ENCODE measurements at places on chromosomes 5 and 9.

DNA sequence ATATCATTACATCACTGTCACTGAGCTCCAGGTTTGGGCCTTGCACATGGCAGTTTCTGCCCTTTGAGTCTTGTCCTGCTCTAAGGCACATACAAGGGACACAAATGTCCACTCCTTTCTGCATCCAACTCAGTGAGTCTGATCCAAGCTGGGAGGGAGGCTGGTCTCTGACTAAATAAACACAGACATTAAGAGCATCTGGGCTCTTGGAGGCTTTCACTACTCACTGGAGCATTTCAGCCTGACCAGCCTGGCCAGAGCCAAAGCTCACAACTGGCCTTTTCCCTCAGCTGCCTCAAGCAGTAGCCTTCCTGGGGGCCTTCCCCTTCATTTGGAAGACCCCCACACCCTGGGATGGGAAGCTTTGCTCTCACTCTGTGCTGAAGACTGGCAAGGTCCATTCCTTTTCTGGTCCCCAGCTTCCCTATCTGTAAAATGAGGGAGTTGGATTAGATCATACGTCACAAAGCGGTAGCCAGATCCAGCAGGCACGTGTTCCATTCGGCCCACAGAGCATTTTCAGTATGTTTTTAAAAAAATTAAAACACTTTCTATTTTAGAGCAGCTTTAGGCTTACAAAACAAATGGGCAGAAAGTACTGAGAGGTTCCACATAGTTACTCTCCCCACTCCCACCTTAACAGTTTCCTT lies 58.6 kb upstream of the XPA start:
- no peak for DNase-seq

DNA sequence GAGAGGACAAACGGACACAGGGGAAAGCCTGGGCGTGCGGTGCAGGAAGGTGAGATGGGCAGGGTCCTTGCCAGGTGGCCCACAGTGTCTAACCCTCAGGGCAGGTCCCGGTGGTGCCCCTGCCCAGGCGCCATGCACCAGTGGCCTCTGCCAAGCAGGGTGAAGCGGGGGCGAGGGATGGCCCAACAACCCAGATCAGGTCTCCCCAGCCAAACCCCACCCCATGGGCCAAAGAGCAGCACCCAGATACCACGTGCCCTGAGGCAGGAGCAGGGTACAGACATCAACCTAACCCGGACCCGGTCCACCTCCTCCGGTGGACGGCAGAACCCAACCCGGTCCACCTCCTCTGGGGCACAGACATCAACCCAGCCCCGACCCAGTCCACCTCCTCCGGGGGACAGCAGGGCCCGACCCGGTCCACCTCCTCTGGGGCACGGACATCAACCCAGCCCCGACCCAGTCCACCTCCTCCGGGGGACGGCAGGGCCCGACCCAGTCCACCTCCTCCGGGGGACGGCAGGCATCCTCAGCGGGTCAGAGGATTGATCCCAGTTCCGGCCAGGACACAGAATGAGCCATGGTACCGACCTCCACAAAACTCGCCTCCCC lies 12.8 kb downstream of the SLC12A7 start:
- no peak for DNase-seq

DNA sequence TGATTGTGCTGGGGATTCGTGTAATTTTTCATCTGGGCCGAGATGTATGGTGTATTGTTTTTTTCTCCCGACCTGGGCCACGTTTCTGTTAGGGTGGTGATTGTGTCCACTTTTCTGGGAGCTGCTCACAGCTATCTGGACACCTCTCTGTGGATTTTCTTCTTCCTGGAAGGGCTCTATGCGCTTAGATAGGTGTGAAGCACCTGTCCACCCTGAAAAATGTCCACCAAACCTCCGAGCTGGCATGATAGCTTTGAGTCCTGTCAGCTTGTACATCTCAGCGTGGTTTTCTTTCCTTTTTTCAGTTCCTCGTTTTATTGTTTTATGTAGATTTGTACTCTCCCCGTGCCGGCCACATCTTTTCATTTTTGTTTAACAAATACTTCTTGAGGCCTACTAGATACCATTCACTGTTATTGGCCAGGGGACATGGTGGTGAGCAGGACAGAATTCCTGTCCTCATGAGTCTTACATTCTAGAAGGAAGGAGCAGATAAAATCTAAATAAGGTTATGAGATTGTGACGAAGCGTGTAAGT lies 1.1 kb downstream of the UGCG start:
- DNase-seq = no peak

DNA sequence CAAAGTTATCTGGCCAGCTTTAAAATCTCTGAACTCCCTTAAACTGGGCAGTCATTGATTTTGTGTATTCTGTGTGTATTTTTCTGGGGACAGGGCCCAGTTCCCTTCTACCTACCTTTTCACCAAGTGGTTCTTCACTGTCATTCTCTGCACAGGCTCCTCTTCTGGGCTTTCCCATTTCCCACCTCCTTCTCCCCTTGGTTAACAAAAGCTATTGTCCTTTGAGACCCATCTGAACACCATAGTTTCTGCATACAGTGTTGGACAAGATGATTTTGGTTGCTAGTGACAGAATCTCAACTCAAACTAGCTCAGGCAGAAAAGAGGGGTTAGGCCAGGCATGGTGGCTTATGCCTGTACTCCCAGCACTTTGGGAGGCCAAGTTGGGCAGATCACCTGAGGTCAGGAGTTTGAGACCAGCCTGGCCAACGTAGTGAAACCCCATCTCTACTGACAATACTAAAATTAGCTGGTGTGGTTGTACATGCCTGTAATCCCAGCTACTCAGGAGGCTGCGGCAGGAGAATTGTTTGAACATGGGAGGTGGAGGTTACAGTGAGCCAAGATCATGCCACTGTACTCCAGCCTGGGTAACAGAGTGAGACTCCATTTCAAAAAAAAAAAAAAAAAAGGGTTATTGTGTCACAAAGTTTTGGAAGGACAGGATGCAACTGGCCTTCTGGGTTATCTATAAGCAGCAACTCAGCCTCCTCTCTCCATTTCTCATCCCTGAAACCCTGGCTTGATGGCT lies 31.0 kb upstream of the ANKRD34B start:
- no peak for DNase-seq

- no peak for DNase-seq
Observed at GRCh38 chr5:103840600-103840999, 278.0 kb upstream of the NUDT12 start.

GRCh38 chr9:85716031-85716877 lies 25.5 kb downstream of the AGTPBP1 start:
- DNase-seq = no peak

DNA sequence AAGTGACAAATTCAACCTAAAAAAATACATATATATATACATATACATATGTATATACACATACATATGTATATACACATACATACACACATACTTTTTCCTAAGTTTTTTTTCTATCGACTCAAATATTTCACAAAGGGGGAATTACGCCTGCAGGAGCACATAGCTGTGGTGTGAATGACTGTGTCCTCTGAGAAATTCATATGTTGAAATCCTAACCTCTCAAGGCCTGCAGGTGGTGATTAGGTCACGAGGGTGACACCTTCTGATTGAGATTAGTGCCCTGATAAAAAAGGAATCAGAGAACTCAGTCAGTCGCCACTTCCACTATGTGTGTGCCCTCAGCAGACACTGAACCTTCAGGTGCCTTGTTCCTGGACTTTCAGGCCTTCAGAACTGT lies 248.7 kb downstream of the SEMA5A start:
- DNase-seq = no peak

DNA sequence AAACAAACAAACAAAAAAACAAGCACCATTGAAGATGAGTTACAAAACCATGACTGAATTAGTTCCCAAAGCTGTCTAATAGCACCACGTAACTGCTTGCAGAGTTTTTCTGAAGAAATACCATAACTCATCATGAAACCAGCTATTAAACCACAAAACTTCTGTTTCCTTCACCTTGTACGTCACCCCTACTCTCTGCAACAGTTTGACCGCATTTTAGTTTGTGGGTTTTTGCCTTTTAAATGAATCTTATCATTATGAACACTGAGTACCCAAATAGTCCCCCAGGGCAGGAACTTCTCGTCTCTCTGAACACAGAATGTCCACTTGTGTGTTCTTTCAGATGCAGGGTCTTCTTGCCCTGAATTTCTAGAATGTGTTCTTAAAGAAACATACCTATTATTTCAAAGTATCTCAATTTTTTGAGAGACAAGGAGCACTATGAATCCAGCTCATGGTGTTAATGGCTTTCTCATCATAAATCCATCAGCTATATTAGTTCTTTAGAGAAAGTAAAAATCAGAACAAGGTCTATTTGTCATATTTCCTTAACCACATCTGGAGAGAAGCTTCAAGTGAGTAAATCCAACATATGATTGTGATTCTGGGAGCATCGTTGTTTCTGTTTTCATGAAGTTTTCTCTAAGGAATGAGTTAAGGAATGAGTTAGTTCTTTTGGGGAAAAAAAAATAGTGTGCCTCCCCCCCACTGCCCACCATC lies 210.6 kb downstream of the AUH start:
- DNase-seq = no peak

DNA sequence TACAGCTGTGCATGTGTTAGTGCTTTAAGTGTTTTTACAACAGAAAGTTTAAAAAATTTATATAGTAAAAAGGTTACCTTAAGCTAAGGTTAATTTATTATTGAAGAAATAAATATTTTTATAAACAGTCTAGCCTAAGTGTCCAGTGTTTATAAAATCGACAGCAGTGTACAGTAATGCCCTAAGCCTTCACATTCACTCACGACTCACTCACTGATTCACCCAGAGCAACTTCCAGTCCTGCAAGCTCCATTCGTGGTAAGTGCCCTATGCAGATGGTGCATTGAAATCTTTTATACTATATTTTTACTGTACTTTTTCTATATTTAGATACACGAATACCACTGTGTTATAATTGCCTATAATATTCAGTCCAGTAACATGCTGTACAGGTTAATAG lies 159.1 kb downstream of the ROR2 start:
- no peak for DNase-seq

GRCh38 chr9:114745879-114746550 lies 59.8 kb downstream of the TNFSF15 start:
- DNase-seq = no peak

- DNase-seq = no peak
Observed at GRCh38 chr5:4191041-4191440, 595.4 kb downstream of the IRX1 start.

DNA sequence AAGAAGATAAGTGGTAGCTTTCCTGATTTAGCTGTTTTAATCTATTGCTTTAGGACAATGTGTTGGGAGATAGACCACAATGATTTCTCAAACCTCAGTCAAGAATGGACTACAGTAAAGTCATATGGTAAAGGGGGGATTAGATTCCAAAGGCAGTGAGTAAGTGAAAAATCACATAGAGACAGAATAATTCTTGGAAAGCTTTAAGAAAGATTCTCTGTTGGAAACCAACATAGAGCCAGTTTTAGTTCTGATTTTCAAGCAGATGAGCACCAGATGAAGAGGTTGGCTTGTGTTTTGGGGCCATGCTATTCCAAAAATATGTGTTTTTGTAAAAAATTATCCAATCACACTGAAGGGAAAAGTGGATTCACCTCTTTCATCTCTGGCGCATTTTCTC lies 256.8 kb upstream of the RPS23 start:
- DNase-seq = no peak

GRCh38 chr9:3997492-3997891 lies 302.4 kb downstream of the GLIS3 start:
- DNase-seq = no peak

- DNase-seq = no peak
Observed at GRCh38 chr5:129438322-129438721, 21.8 kb upstream of the ADAMTS19 start.
